ENCODE measurements at places on chromosomes 12 and 14.

DNA sequence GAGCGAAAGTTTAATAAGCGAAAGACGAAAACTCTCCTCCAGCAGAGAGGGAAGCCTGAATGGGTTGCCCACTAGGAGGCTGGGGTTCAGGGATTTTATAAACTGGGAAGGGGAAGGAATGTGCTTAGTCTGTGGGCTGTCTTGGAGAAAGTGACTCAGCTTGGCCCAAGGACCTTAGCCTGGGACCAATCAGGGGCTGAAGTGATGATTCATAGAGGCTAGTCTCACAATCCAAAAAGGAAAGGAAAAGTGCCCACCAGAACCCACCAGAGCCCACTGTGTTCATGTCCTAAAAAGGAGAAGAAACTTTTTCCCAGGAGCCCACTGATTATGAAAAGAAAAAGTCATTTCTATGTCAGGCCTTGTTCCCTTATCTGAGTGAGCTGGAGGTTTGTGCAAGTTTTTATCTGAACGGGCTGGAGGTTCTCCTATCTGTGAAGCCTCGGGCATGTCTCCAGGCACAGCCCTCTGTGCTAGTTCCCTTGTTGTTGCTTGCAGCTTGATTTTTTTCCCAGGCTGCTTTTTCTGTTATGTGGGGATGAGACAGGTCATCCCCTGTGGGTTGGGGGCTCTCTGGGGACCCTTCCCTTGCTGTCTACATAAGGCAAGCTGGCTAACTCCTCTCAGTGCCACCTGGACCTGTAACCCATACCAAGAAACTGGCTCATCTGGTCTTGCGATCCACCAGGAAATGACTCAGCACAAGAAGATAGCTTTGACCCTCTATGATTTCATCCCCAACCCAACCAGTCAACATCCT, 8.3 kb upstream of the GOLGA5 start:
- peak; percentile 68 for DNase-seq

DNA sequence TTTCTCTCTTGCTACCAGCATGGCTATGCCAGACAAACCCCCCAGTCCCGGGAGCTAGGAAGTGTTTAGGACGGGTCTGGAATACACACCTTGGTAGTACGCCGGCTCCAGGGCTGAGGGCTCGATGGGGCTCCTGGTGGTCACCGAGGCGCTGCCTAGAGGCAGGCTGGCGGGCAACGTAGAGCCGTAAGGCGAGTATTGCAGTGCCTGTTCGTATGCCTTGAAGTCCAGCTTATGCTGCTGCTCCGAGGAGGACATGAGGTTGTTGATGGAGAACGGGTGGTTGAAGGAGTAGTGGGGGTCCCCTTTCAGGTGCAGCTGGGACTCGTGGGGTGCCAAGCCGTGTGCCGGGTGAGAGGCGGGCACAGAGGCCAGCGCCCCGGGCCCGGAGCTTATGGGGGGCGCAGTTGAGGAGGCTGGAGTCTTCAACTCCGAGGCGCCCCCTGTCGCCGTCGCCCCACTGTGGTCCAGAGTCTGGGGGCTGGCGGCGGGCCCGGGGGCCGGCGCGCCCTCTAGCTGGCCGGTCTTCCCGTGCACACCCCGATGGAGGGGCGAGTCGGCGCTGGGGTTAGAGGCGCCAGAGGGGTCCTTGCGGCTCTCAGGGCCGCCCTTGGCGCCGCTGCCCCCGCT, 3.6 kb downstream of the FOXA1 start:
- DNase-seq = no peak

DNA sequence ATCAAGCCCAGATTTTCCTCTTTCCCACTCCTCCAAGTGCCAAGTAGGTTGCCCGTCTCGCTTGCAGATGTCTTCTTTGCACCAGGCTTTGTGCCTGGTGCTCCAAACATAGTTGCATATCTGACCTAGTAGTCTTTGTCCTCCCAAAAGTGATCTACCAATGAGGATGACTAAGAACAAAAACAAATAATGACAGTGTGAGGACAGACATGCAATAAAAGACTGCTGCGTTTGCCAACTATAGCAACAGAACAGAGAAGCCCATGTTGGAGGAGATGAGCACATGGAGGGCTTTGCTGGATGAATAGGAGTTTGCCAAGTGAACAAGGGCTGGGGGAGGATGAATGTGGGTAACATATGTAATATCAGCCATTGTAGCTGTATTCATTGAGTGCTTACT, 15.6 kb downstream of the DTX1 start:
- no peak for DNase-seq

DNA sequence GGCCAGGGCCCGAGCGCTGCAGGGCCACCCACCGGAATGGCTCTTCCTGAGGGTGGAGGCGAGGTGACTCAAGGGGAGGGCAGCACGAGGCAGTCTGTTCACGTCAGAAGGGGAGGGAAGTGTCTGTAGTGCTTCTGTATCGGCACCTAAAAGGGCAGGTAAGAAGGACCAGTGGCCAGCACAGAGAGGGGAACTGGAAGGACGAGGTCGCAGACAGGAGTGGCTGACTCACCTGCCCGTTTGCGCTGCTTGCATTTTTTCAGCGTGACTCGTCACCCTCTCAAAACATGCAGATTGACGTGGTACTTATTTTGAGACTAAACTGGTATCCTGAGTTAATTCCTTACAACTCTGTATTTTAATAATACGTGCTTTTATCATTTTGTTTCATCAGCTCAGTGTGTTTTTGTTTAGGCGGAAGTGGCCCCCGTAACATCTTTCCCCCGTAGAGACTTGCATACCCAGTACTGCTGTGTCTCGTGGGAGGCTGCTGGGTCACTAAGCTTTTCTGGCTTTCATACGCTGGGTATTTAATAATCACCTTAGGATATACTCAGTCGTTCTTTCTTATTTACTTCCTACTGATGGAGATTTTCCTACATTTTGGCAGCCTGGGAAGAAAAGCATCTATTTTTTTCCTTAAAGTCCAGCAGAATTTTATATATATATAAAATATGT, 26.4 kb downstream of the SFSWAP start:
- no peak for DNase-seq

- DNase-seq = no peak
These were observed 31.9 kb upstream of the BICDL1 start for GRCh38 chr12:119957135-119957534.

DNA sequence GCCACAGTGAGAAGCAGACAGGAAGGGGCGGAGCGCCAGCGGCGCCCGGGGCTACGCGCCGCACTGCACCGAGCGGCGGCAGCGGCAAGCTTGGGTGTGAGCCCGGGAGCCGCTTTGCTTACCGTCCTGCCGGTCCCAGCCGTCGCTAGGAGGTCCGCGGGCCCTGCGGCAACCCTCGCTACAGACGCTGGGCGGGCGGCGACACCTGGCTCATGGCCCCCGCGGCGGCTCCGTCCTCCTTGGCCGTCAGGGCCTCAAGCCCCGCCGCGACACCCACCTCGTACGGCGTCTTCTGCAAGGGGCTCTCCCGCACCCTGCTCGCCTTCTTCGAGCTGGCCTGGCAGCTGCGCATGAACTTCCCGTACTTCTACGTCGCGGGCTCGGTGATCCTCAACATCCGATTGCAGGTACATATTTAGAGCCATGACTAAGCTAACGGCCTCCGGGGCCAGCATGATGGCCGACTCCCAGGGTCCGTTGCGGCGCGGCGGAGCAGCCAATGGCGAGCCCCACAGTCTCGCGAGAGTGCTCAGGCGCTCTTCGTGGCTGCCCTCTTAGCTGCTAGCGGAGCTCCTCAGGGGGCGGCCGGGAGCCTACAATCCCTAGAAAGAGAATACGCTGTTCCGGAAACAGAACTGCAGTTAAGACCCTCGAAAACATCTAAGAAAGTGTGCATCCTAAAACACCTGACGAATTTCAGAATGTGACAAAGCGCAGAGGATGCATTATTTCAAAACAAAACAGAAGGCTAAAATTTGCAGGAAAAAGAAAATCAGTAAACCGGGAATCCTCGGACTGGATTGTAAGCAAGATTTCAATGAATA, at the start of gene SMIM10L1:
TSS of gene SMIM10L1 (plus strand) at position 50 of the 824 bp plus-strand sequence. CDS start at position 213, 163 bp downstream.
- peak; percentile 97 for DNase-seq

Data from ascending aorta (tissue), 2 donors.